AG08396 (cell line): ENCODE measurements at places on chromosomes 2 and 18.

DNA sequence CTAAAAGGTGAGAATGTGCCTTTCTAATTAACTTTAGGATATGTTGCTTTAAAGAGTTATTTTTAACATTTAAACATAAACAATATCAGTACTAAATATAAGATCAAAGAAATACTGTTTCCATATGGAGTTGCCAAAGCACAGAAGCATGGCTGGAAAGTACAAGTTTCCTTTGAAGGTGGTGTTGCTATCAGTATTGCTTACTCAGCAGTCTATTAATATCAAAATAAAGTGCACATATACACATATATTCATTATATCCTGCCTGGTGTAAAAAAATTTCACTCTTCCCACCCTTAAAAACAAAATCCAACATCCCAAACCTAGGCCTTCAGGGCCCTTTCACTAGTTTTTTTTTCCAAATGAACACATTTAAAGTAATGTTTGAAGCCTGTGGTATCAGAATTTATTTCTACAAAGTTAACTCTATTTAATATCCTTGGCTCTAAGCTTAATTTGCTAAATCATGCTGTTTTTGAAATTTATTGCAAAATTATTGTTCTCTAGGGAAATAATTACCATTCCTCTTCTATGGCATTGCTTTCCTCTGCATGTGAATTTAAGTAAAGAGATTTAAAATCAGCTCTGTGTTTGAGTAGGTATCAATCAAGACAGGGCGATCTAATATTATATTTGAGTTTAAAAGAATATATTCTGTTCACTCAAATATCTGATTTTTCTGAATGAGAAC is 192.7 kb upstream of the MEIS1 start:
- DNase-seq = no peak

- DNase-seq = no peak
Measured at GRCh38 chr18:48051945-48052840, 121.7 kb upstream of the SMAD2 start.

DNA sequence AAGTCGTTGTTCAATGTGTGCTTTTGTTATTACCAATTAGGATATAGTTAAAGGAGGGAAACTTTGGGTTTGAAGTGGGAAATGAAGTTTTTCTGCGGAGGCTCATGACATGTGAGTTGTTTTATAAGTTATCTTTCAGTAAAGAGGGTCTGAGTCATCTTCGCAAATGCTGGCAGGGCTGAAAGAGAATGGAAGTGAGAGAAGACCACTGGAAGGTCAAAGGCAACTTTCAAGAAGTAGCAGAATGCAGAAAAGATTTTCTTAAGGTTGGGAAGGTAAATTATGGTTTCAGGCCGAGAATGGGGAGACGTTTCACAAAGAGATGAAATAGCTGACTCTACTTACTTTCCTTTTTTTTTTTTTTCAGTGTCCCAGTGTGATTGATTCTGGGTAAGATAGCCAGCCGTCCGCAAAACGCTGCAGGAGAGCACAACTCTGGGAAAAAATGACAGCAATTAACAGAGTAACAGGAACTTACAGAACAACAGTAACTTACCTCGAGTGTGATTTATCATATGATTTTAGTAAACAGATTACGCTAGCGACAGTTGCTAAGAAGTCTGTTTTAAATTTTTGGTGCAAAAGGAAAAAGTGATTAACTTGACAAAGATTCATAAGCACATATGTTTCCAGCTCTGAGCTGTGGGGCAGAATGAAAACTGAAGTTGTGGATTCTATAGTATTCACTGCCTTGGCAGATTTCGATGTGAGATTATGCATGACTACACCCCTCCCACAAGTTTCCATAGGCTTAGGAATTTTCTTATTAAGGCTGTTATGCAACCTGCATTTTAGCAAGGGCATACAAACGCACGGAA is 46.8 kb upstream of the ACTR3 start:
- DNase-seq = peak; percentile 24

DNA sequence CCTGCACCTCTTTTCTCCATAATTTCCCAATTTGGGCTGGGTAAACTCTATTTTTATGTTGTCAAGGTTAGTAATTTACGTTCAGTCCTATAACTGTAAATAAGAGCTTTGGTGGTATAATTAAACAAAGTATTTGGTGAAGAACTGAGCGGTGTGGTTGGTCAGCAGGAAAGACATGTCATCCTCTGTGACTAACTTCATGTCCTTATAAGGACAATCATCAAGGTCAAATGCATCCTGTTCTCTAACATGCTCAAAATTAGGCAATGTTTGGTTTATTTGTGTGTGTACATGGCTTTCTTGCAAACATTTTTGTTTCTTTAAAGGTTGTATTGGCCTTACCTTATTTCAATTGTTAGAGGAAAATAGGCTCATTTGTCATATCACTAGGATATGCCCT is 121.5 kb upstream of the NABP1 start:
- no peak for DNase-seq

DNA sequence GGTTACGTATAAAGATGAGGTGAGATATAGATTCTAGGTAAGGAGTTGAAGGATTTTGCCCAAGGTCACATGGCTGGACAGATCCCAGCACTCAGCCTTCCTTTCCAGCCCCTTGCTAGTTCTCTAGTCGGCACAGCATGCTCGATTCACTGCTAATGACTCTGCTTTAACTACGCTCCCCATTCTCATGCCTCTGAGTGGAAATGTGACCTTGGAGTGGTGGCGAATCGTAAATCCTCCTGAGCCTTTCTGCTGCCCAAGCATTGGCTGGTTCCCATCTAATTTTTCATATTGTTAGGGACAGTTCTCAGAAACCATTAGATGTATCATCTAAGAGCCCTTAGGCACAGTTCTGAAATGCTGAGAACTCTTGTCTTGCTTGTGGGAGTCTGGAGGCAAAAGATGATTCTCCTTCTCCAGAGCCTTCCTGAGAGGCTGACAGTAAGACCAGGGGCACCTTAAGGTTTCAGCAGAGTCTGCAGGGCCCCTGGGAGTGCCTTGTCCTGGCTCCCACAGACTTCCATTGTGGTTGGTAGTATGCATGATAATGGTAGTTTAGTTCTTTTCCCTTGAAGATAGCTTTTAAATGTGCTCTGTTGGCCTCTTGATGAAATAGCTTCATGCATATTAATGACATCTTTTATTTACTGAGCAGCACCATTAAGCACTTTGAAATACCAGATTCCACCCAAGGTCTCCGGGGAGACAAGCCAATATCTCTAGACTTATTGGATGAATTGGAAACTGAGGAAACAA is 377.8 kb upstream of the SLC14A2 start:
- no peak for DNase-seq

GRCh38 chr2:15554525-15555218 is 6.5 kb downstream of the NBAS start:
- DNase-seq = no peak

GRCh38 chr18:75034937-75035336 is 174.0 kb downstream of the PTGR3 start:
- DNase-seq = no peak

DNA sequence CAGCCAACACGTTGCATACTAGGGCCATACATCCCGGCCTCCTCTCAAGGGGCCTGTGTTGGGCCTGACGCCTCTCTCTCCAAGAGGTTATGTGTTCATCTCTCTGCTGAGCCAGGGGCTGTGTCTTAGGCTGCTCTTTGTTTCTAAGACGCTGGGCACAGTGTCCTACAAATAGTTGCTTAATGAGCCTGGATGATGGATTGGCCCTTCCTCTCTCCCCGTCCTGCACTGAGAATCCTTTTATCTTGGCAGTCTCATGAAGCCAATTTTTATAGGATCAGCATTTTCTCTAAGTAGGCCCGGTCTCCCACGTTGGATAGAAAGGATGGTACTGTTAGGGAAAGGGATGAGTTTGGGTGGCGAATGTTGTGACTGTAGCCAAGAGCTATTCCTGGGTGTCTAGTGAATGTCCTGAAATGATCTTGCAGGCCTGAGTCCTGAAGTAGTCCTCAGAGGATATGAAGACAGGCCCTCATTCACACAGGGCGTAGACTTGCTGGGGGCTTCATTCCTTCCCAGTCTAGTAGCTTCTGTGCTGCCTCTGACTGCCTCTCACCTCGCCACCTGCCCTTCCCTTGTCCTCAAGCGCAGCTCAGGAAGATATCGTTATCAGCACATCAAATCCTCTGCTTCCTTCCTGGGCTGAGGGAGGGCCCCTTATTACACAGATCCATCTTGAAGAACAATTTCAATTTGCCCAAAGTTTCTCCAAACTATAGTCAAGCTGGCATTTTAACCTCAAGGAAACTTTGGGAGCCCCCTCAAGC is 8.8 kb downstream of the LBH start:
- DNase-seq = no peak

DNA sequence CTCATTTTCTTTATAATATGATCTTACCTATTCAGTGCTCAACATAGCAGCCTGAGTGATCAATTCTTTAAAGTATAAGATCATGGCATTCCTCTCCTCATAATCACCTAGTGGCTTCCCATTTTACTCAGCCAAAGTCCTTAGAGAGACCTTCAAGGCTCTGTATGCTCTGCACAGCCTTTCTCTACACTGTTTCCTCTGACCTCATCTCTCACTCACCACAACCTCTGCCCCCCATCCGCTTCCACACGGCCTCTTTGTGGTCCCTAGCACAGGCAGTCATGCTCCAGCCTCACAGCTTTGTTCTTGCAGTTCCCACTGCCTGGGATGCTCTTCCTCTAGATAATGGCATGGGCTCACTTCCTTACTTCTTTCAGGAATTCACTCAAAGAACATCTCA is 109.2 kb downstream of the HIBCH start:
- DNase-seq = no peak

GRCh38 chr2:234823877-234824376 is 127.9 kb upstream of the SH3BP4 start:
- DNase-seq = peak; percentile 91

- no peak for DNase-seq
Measured at GRCh38 chr2:146986161-146986560, 858.7 kb upstream of the ACVR2A start.

DNA sequence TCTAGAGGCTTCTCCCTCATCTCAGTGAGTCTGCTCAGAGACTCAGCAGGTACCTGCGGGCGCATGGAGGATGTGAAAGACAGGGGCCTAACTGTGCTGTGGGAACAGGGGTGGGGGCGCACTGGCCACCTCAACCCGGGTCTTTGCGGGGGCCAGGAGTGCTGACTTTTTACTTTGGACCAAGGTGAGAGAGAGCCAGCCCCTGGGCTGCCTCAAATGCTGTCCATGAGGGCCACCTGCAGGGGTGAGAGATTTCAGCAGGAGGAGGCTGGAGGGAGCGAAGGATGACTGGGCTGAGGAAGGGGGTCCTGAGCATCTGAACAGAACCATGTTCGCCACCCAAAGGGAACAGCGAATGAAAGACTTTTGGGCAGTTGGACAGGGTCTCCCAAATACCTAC is 129.4 kb downstream of the TNS1 start:
- no peak for DNase-seq
